Endodermal cell (in vitro differentiated cells): ENCODE measurements at places on chromosomes 4 and X. TPM values are rescaled to one million over a fixed set of nuclear protein-coding genes. Genes with fewer than 3 reads are reported as not detected.

Gene PPARGC1A
- 10.2 to 13.9 TPM (median 13.4 TPM) in 3 replicates for total RNA-seq

- peak; percentile 57 for DNase-seq
These were observed 76.8 kb downstream of the RTL5 start for GRCh38 chrX:72054779-72055489.

GRCh38 chr4:169116270-169116901 lies 106.3 kb upstream of the CBR4 start:
- peak; percentile 43 for DNase-seq

Gene MYOZ2
- not detected in 2 replicates for total RNA-seq

DNA sequence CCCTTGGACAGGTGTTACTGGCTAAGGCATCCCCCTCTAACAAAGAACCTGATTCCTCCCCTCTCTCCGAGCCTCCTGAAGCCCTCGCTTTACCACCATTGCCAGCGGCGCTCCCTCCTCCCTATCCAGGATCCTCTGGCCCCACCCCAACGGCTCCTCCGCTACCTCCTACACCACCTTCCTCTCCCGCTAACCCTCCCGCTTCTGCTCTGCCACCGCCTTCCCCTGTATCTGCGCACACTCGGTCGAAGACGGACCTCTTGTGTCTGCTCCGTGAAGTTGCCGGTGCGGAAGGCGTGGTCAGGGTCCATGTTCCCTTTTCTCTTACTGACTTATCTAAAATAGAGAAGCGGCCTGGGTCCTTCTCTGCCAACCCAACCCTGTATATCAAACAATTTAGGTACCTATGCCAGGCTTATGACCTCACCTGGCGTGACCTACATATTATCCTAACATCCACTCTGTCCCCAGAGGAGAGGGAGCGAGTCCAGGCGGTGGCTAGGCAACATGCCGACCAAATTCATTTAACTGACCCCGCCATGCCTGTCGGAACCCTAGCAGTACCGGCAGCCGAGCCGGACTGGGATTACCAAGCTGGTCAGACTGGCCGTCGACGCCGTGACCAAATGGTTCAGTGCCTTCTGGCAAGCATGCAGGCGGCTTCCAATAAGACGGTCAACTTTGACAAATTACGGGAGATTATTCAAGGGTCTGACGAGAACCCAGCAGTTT lies 958.9 kb downstream of the RPA4 start:
- no peak for DNase-seq

- no peak for DNase-seq
These were observed 173.5 kb upstream of the FMR1 start for GRCh38 chrX:147738265-147738664.

GRCh38 chr4:24778464-24779225 lies 16.7 kb upstream of the SOD3 start:
- no peak for DNase-seq

DNA sequence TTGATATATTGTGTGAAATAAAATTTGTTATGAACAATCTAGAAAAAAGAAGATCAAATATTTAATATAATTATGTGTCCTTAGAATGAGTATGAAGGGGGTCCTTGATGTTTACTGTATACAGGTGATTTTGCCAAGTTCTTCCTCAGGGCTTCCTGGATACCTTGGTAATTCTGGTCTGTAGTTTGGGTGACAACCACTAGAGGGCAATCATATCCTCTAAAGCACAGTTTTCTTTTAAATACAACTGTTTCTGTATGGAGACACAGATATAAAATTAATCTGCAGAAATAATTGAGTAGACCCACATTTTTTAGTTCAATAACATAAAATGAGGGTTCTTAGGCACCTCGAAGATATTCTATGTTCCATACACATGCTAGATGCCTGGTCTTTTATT lies 157.7 kb downstream of the SPANXN1 start:
- DNase-seq = peak; percentile 63

DNA sequence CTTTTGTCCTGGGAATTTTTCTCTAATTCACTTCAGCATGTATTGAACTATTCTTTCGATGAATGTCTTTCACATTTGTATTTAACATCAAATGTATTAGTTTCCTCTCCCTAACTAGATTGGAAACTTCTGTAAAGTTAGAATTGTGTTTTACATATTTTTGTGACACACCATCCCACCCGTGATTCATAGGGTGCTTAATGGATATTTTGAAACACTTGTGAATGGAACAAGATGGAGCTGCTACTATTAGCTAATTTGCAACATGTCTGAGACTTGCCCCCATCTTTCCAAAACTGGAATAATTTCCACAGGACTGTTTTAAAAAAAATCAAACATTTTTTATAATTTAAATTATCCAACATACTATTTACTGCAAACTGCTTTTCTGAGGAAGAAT lies 30.2 kb upstream of the GNPDA2 start:
- DNase-seq = no peak

DNA sequence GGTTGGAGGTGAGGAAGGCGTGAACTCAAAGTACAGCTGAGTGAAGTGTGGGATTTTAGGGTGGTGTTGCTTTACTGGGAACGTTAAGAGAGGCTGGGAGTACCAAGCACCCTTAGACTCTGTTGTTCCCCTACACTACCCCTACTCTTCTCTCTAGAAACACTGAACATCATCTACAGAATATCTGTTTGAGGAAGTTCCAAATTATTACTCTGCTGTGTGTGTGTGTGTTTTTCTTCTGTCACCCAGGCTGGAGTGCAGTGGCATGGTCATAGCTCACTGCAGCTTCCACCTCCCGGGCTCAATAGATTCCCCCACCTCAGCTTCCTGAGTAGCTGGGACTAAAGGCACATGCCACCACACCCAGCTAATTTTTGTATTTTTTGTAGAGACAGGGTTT lies 76.7 kb upstream of the AP1S2 start:
- no peak for DNase-seq

Gene MXRA5
- total RNA-seq = 37.1 and 40.2 TPM in 2 replicates
